ENCODE measurements at places on chromosomes 12 and 14.

GRCh38 chr14:105390849-105391500, 7.4 kb upstream of the TEX22 start:
- DNase-seq: no peak

- no peak for DNase-seq
These were observed 17.8 kb downstream of the E2F7 start for GRCh38 chr12:77047341-77048109.

- DNase-seq: no peak
These were observed 20.1 kb upstream of the CERS5 start for GRCh38 chr12:50187084-50187900.

DNA sequence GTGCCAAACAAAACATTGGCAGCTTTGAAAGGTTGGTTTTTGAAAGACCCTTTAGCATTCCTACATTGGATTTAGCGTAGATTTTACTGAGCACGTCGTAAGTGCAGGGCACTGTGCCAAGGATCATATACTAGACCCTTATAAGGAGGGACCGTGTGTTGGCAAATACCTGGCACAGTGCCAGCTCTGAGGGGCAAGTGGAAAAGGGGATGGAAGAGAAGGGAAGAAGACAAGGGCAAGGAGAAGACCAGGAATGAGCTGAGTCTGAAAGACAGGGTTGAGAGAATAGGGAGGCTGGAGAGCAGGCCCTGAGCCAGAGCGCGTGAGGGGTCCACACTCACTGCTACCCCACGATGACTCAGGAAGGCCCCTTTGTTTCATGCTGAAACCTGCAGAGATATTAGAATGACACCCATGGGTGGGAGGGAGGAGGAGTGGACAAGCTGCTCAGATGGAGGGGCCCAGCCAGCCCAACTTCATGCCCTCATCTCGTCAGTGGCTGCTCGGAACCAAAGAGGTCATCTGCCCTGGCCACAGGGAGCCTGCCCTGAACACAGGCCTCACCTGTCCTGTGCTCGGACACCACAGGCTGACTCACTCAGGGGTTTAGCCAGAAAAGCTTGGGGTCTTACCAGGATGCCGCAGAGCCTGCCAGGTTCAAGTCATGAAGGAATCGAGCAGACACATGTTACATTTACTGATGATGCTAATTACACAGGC, 25.0 kb downstream of the RAB35 start:
- DNase-seq: no peak

DNA sequence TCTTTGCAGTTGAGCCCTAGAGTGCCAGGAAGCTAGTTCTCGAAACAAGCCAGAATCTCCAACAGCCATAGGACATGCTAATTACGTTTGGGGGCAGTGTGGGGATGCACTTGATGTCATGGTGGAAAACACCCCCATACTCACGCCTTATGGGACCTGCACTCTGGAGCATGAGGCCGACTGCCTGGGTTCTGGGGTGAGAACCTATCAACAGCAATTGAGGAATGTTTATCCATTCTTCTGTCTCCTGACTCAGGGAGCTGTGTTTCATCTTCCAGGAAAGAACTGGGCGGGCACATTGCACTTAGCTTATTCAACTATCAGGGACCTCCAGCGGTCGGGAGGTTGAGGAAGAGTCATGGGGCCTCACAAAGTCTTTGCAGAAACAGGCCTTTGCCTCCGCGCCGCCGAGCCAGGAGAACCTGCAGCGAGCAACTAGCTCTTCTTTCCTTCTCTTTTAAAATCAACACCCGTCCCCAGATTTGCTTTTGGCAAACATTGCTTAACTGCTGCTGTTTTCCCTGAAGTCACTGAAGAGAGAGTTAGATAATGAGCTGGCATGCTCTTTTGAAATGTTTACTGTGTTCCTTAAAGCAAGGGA, 226.1 kb upstream of the DIO3 start:
- DNase-seq: no peak

- no peak for DNase-seq
These were observed 42.3 kb downstream of the BCL11B start for GRCh38 chr14:99229654-99230207.

- no peak for DNase-seq
These were observed 14.0 kb upstream of the CD9 start for GRCh38 chr12:6185961-6186827.

DNA sequence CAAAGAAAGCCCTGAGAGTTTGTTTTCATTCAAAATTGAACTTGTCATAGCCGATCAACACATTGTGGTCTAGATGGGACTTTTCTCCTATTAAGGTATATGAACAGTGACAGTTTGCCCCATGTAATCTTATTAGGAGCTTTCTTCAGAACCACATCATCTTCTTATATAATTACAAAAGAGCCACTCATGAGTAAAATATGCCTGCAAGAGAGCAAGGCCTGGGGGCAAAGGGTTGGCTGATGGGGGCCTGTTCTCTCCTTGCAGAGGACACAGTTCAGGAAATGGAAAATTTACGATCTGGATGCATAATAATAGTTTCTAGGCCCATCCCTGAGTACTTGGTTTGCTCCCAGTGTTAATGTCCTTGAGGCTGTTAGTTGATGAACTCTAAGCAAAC, 87.8 kb downstream of the FLRT2 start:
- DNase-seq: no peak

- DNase-seq: peak; percentile 93
These were observed 30.8 kb downstream of the CLEC1A start for GRCh38 chr12:10067942-10068341.

GRCh38 chr12:104632724-104633201, 176.0 kb downstream of the CHST11 start:
- no peak for DNase-seq

GRCh38 chr12:66080791-66081190, 49.8 kb downstream of the LLPH start:
- no peak for DNase-seq

- DNase-seq: no peak
These were observed 78.8 kb upstream of the NAV3 start for GRCh38 chr12:77751939-77752338.

DNA sequence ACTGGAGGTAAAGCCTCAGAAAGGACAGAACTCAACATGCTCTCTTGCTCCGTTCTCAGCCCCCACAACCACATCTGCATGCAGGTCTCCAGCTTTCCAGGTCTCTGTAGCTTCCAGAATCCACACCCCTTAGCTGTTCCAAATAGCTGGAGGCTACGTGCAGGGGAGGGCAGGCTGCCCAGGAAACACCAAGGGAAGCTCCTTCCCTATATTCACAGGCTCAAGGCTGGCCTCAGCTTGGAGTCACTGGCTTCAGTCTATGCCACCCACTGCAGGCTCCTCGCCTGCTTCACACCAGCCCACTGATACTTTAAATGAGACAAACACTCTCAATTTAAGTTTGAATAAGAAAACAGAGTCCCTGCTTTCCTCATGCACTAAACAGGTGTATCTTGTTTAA, 73.3 kb downstream of the ASCL4 start:
- DNase-seq: no peak

GRCh38 chr12:85155791-85156190, 119.6 kb downstream of the LRRIQ1 start:
- peak; percentile 36 for DNase-seq

GRCh38 chr14:68666236-68666635, 126.6 kb downstream of the ZFP36L1 start:
- DNase-seq: no peak

Data from kidney capillary endothelial cell (primary cell).